ENCODE measurements at places on chromosomes 16 and 17.

- no peak for DNase-seq
Measured at GRCh38 chr16:80384862-80385261, 155.9 kb upstream of the DYNLRB2 start.

DNA sequence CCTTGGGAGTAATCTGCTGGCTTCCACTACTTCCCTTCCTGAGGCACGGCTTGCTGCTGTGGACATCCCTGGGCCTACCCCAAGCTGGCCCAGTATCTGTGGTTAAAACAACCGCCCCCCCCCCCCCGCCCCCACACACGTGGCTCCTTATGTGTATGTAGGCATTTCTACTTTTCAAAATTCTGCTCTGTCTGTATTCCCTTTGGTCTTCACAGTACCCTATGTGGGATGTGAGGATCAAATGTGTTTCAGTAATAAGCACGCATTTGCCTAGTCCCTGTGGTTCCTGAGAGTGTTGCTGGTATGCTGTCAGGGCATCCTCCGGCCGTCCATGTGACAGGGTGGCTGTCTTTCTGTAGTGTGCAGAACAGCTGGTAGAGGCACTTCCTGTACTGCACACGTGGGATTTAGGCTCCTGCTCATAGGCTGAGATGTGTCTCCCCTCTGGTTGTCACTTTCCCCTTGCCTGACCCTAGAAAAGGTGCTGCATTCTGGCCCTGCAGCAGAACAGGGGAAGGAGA, 2.2 kb downstream of the NT5M start:
- no peak for DNase-seq

DNA sequence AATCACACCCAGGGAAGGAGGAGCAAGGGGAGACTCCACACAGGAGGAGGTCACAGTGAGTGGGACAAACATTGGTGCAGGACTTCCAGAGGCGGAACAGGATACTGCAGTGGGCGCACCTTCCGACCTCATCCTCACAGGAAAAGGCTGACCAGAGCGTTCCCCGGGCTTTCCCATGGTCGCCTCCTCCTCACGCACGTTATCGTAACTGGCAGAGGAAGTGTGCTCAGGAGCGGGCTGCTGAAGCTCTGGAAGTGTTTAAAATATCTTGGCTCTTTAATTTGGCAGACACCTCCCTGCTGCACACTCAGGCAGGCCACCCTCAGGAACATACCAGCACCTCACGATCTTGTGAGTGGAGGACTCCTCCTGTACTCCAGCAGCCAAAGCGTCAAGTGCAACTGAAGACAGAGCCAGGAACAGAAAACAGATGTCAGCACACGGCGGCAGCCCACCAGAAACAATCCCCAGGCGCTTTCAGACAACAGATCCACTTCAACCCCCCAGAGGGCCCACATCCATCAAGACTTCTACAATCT, 17.5 kb downstream of the FANCA start:
- DNase-seq, result no peak

GRCh38 chr17:47698749-47699535, 5.0 kb downstream of the TBKBP1 start:
- DNase-seq, result no peak

GRCh38 chr17:82065193-82065637, 389 bp downstream of the DUS1L start:
- DNase-seq, result peak; percentile 49

- DNase-seq, result peak; percentile 25
Measured at GRCh38 chr16:49282690-49283375, 1.2 kb upstream of the CBLN1 start.

DNA sequence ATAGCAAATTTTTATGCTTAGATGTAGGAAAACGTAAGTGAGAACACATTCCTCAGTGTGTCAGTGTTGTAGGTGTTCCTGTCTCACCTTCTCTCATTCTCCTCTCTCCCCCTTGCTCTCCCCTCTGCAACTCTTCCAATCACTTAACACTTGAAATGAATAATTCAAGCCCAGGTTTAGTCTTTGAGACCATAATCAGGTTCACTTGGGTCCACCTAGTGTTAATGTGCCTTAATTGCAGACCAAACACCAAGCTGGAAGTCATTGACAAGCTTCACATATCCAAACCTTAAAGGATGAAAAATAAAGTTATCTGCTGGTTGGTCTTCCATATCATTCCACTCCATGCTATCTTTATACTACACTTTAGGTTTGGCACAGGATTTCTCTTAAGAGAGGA, 37.0 kb downstream of the STXBP4 start:
- no peak for DNase-seq

- no peak for DNase-seq
Measured at GRCh38 chr17:15177343-15177742, 87.8 kb downstream of the PMP22 start.

Measured in right kidney (tissue), 9 donors.